ENCODE measurements at places on chromosomes 12 and 14.

DNA sequence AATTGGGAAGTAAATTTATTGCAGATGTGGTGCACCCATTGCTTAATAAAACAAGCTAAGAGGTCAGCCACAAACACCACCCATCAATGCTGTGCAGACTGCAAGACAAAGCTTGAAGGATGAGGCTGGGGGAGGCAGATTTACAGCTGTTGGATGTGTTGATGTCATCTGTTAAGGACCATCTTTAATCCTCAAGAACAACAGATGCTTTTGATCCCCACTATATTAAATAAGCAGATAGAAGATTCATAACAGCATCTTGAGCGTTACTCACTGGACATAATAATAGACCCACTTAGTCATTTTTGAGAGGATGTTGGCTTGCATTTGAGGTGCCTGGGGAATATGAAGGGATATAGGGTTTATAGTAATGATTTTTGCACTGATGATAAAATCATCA, 58.8 kb downstream of the GPR68 start:
- no peak for DNase-seq

DNA sequence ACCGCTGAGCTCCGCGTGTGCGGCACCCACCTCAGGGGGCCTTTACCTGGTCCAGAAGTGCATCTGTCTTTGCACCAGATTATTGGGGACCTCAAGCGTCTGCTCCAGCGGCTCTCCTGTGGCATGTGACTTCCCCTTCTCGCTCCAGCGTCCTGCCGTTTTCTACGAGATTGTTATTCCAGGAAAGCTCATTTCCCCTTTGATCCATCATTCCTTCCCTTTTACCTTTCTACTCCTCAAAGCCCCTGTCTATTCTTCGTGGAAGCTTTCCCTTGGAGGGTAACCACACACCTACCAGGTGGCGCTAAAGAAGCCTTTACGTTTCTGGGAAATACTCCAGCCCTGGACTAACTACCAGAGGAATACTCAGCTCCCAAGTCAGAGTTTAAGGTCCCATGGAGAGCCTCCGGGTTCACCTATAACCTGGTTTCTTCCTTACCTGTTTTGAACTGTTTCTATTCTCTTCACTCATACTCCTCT, 1.5 kb downstream of the FKBP4 start:
- DNase-seq, result no peak

DNA sequence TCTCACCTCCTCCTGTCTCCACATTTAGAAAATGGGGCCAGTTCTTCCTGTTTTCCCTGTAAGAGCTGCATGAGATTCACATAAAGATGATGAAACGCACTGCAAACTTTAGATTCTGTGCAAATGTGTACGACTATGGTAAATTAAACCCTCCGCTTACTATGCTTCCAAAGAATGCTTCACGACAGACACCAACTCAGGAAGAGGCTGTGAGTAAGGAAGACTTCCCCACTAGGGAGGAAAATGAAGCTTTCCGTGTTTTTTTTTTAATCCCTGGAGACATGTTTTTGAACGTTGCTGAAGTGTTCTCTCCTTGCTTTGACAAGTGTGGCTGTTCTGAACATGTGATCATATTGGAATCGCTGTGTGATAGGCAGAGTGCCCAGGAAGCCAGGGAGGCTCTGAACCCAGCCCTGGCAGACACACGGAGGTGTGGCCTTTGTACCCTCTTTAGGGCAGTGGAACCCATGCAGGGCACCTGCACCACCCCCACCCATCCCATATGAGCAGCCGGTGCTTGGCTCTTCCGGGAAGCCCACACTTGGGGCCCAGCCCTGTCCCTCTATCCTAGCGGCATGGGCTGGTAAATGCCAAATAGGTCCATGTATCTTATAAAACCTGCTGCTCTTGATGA, 7.5 kb upstream of the SYNE3 start:
- peak; percentile 35 for DNase-seq

- DNase-seq, result no peak
Measured at GRCh38 chr12:20099395-20100183, 268.7 kb upstream of the PDE3A start.

- DNase-seq, result no peak
Measured at GRCh38 chr12:54654926-54655325, 6.8 kb upstream of the DCD start.

GRCh38 chr14:102419276-102419675, 56.5 kb downstream of the TECPR2 start:
- no peak for DNase-seq

DNA sequence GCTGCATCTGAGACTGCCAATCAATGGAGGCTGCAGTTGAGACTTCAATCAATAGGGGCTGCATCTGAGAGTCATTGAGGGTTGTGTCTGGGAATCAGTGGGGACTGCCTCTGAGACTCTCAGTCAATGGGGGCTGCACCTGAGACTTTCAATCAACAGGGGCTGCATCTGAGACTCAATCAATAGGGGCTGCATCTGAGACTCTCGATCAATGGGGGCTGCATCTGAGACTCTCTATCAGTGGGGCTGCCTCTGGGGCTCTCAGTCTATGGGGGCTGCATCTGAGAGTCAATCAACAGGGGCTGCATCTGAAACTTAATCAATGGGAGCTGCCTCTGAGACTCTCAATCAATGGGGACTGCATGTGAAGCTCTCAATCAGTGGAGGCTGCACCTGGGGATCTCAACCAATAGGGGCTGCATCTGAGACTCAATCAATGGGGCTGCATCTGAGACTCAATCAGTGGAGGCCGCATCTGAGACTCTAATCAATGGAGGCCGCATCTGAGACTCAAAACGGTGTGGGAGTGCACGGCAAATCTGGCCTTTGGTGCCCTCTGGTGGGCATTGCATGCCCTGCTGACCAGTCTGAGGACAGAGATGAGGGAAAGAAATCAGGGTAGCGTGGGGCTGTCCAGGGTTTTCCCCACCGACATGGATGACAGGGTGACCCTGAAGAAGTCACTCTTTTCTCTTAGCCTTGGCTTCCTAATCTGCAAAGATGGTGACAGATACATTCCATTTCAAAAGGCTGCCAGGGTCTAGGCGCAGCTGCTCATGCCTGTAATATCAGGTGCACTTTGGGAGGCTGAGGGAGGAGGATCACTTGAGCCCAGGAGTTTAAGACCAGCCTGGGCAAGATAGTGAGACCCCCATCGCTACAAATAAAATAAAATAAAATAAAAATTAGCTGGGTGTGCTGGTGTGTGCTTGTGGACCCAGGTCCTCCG, 41.3 kb upstream of the EIF5 start:
- peak; percentile 76 for DNase-seq

Data from CD14-positive monocyte (primary cell).